ENCODE measurements at places on chromosomes 6 and 20.

- no peak for DNase-seq
Observed at GRCh38 chr6:55917751-55918415, 42.5 kb upstream of the BMP5 start.

- DNase-seq, result no peak
Observed at GRCh38 chr6:132261354-132261753, 139.9 kb downstream of the MOXD1 start.

DNA sequence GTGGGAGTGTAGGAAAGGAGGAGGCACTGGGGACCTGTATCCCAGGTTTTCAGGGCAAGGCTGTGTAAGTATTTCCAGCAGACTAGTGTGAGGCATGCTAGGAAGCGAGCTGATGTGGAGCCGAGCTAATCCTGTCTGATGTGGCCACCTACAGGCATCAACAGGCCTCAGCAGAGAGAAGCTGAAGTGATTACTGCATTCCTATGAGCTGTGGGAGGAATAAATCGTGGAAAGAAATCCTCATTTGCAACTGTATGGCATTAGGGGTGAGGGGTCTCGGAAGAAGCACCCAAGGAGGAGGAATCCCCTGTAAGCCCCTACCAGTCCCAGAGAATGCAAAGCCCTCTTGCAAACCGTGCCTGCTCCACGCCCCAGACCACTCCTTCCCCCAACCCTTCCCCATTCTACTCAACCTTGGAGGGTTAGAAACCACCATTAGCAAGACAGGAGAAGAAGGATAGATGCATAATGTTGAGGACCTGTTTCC, 41.6 kb downstream of the C6orf15 start:
- DNase-seq, result no peak

GRCh38 chr6:6331946-6332601, 11.6 kb upstream of the F13A1 start:
- DNase-seq, result no peak
